Kidney (tissue), 22 donors: ENCODE measurements at places on chromosomes 16 and 17. TPM values are rescaled to one million over a fixed set of nuclear protein-coding genes. Genes with fewer than 3 reads are reported as not detected.

E2F4 gene
- total RNA-seq: 54.4 TPM

FBXW10B gene
- total RNA-seq: 0.19 TPM

ST6GALNAC1 gene
- total RNA-seq: 0.31 TPM

C16orf89 gene
- 5.4 TPM for total RNA-seq

CANT1 gene
- total RNA-seq: 56.6 TPM

- no peaks in the 10 kb centered on the region for H3K36me3 ChIP-seq
- no peaks in the 10 kb centered on the region for H3K4me1 ChIP-seq
- no peaks in the 10 kb centered on the region for H3K27me3 ChIP-seq
- no peak overlapping the region for H3K27ac ChIP-seq
Observed at GRCh38 chr16:14405611-14406537, 224.2 kb downstream of the PARN start.

- no peak overlapping the region for H3K27ac ChIP-seq
- no peak overlapping the region for H3K4me3 ChIP-seq
- no peaks in the 10 kb centered on the region for H3K27me3 ChIP-seq
- H3K36me3 ChIP-seq: no peaks in the 10 kb centered on the region
- H3K4me1 ChIP-seq: no peaks in the 10 kb centered on the region
Observed at GRCh38 chr17:71118039-71118438, 948.7 kb downstream of the KCNJ2 start.

DNA sequence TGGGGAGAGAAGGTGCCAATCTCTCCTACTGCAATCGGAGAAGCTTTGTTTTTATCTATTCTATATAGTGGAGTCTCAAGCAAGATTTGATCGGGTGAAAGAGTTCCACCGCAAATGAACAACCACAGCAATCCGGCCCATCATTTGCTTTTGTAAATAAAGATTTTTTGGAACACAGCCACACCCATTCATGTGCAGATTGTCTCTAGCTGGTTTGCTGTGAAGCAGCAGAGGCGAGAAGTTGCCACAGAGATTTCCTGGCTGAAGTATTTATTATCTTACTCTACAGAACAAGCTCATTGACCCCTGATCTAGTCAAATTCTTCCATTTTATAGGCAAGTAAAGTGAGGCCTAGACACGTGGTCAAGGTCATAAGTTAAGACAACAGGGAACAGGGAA, 195.5 kb upstream of the TNRC6C start:
- H3K4me3 ChIP-seq: no peak overlapping the region
- DNase-seq: no peak
- H3K27ac ChIP-seq: no peak overlapping the region
- H3K27me3 ChIP-seq: no peaks in the 10 kb centered on the region
- H3K36me3 ChIP-seq: no peaks in the 10 kb centered on the region

GRCh38 chr16:58510776-58511628, 4.3 kb upstream of the SETD6 start:
- H3K36me3 ChIP-seq: no peaks in the 10 kb centered on the region
- H3K27me3 ChIP-seq: no peaks in the 10 kb centered on the region
- no peak overlapping the region for H3K4me3 ChIP-seq
- H3K4me1 ChIP-seq: no peaks in the 10 kb centered on the region
- H3K27ac ChIP-seq: no peak overlapping the region

DNA sequence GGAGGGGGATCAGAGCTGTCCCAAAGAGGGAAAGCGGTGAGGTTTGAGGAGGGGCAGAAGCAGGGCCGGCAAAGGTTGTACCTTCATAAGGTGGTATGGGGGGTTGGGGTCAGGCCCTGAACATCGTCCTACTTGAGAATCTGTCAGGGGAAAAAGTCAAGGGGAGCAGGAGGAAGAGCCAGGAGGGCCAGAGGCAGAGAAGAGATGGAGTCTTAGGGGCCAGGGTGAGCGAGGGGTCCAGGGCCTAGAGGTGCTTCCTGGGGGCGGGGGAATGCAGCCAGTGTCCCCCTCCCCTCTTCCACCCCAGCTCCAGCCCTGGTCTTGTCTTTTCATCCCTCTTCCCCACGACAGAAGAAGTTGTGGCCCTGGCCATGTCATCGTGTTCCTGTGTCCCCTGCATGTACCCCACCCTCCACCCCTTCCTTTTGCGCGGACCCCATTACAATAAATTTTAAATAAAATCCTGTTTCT, 1.3 kb upstream of the PRRT2 start:
- H3K27me3 ChIP-seq: no peaks in the 10 kb centered on the region

DNA sequence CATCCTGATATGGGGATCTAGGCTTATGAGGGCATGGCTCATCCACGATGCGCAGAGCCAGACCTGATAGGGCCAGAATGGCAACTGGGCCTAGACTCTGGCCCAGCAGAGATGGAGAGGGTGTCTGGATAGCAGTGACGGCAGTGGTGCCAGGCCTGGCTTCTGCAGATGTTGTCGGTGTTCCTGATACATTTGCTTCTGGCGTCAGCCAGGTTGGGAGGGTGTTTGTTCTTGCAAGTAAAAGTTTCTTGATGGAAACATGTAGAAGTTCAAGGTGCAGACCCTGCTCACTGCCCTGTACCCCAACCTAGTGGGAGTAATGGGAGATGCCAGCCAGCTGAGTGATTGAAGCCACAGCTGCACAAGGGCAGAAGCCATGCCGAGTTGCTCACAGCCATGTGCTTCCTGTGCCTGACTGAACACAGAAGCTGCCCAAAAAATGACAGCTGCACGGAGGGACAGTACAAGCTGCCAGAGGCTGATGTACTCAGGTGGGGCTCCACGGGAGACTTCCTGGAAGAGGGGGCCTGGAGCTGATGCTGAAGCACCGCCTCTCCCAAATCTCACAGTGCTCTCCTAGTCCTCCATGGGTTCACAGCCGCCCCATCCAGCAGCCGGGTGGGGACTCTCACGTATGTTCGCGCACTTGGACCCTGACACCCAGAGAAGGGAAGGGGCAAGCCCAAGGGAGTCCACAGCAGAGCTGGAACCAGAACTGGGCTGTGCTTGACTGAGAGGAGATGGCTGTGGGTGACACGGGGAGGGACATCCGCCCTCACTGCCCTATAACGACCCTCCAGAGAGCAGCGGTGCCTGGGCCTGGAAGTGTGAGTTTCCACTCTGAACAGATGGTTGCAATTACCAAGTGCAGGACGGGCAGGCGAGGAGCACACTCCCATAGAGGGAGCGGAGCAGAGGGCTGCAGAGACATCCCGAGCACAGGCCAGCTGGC, 78.7 kb downstream of the N4BP1 start:
- no peak overlapping the region for H3K4me3 ChIP-seq
- DNase-seq: peak; percentile 87
- no peaks in the 10 kb centered on the region for H3K4me1 ChIP-seq
- H3K27ac ChIP-seq: no peak overlapping the region
- no peaks in the 10 kb centered on the region for H3K27me3 ChIP-seq

- no peaks in the 10 kb centered on the region for H3K36me3 ChIP-seq
- H3K27me3 ChIP-seq: no peaks in the 10 kb centered on the region
- H3K4me3 ChIP-seq: no peak overlapping the region
Observed at GRCh38 chr16:27920391-27920891, 143.1 kb downstream of the GSG1L start.

DNA sequence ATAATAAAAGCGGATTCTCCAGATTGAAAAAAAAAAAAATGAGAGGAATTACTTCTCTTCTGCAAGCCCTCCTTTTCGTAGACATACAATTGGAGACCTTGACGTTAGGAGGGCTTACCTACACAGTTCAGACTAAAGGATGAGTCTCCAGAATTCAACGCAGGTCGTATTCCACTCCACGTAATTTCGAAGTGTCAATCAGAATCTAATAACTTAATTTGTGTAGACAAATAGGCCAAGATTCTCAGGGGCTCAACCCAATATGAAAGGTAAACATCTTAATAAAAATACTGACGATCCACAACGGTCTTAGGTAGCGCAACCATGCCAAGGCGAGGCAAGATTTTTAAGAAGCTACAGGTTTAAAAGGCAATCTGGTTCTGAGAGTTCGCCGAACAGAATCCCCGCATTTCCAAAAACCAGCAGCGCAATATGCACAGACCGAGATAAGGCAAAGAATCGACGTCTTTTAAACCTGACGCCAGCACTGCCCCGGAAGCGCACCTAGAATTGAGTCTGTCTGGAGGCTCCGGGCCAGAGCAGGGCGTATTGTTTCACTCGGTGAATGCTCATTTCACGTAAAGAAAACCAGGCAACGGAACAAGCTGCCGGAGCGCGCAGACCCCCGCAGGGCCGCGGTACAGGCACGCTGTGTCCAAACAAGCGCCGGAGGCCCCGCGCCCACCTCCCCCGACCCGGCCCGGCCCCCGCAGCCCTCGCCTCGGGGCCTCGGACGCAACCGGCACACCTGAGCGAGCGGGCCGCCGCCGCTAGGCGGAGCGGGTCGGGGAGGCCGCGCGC, 623 bp downstream of the MBTPS1 start:
- peak overlapping the region; percentile 69 for H3K4me3 ChIP-seq
- no peaks in the 10 kb centered on the region for H3K36me3 ChIP-seq
- DNase-seq: no peak
- H3K27ac ChIP-seq: peak overlapping the region; percentile 59
- H3K4me1 ChIP-seq: no peaks in the 10 kb centered on the region

DNA sequence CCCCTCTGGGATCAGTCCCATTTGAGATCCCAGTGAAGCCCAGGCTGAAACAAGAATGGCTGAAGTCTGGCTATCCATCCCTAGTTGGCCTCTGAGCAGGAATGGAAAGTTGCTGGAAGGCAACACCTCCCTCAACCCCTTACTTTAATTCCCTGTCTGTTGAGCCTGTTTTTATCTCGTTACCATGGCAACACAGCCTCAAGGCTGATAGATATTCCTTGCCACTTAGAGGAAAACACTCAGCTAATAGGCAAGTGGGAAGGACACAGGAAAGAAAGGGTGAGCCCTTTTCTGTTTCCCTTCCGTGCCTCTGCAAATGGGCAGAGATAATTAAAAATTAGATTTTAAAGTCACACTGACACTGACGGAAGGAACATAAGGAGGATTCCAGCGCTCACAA, 75.5 kb upstream of the CLEC3A start:
- H3K27me3 ChIP-seq: no peaks in the 10 kb centered on the region
- no peak overlapping the region for H3K4me3 ChIP-seq
- DNase-seq: peak; percentile 29
- H3K4me1 ChIP-seq: no peaks in the 10 kb centered on the region
- H3K27ac ChIP-seq: no peak overlapping the region

- no peaks in the 10 kb centered on the region for H3K4me1 ChIP-seq
- H3K36me3 ChIP-seq: no peaks in the 10 kb centered on the region
- H3K27me3 ChIP-seq: no peaks in the 10 kb centered on the region
- H3K27ac ChIP-seq: no peak overlapping the region
- H3K4me3 ChIP-seq: no peak overlapping the region
Observed at GRCh38 chr16:2991566-2992261, 11.5 kb upstream of the PKMYT1 start.

DNA sequence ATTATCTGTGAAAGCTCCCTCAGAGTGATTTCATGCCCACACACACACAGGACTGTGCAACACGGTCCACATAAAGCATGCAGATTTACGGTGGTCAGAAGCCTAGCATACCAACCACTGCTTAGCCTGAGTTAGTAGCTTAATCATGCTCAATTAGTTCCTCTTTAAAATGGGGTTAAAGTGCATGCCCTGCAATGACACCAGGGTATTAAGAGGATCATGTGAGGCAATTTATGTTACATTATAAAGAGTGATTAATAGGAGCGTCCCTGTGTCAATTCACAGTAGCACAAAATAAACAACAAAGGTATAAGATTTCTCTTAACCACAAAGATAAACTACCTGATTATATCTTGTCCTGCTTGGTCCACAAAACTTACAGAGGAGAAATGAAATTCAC, 39.8 kb downstream of the C17orf67 start:
- no peaks in the 10 kb centered on the region for H3K27me3 ChIP-seq
- DNase-seq: no peak
- no peaks in the 10 kb centered on the region for H3K4me1 ChIP-seq
- H3K27ac ChIP-seq: no peak overlapping the region

- DNase-seq: no peak
- peaks cover 2% of the 10 kb centered on the region for H3K36me3 ChIP-seq
- H3K27ac ChIP-seq: peak overlapping the region; percentile 97
Observed at GRCh38 chr17:80262291-80262690, 1.6 kb downstream of the RNF213 start.

GRCh38 chr17:50203604-50204345, 2.3 kb upstream of the COL1A1 start:
- H3K36me3 ChIP-seq: no peaks in the 10 kb centered on the region
- H3K27me3 ChIP-seq: no peaks in the 10 kb centered on the region
- H3K4me3 ChIP-seq: no peak overlapping the region
- H3K27ac ChIP-seq: no peak overlapping the region

DNA sequence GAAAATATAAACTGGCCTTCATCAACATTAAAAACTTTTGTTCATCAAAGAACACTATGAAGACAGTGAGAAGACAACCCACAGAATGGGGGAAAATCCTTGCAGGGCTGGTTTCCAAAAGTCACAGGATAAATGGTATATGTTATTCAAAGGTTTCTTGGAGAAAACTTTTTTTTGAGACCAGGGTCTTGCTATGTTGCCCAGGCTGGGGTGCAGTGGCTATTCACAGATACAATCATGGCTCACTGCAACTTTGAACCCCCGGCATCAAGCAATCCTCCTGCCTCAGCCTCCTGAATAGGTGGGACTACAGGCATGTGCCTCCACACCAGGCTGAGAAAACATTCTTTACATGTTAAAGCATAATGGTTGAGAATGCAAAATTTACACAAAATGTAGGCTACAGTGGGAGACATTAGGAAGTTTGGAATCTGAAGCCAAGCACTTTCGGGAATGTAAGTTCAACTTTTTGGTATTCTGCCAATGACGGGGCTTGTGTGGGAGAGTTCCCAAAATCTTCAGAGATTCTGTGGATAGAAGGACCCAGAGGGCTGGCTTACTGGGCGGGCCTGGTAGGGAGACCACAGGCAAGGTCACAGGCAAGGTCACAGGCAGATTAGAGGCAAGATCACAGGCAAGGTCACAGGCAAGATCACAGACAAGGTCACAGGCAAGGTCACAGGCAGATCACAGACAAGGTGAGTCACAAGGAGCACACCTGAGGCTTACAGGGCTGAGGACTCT, 24.2 kb upstream of the ATP2A3 start:
- H3K36me3 ChIP-seq: no peaks in the 10 kb centered on the region
- H3K4me1 ChIP-seq: no peaks in the 10 kb centered on the region
- H3K4me3 ChIP-seq: no peak overlapping the region
- H3K27ac ChIP-seq: no peak overlapping the region
- no peaks in the 10 kb centered on the region for H3K27me3 ChIP-seq
- DNase-seq: no peak

DNA sequence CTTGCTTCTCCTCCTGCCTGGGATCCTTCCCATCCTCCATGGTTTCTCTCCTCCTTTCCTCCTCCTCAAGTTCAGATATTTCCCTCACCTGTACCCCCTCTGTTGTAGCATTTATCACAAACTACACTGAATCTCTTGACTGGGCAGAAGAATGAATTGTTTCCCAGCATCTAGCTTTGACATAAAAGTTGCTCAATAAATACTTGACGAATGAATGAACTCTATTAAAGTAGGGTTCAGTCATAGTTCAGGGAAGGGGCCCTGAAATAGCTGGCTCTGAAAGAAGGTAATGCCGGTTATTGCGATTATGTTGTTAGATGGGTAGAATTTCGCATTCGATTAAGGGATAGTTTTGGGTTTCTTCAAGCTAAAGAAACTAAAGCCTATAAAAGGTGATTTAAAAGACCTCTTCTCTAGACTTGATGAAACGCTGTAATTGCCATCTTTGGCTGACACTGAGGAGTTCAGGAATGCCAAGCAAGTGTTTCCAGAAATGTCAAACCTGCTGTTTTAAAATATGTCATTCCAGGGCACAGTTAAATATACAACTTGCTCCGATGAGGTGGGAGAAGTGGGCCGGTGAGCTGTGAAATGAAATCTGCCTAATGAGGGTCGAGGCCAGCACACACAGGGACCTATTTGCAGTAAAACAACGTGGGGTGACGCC, 1.0 kb upstream of the CPD start:
- no peaks in the 10 kb centered on the region for H3K36me3 ChIP-seq
- DNase-seq: no peak
- no peaks in the 10 kb centered on the region for H3K27me3 ChIP-seq
- H3K4me3 ChIP-seq: peak overlapping the region; percentile 60
